Fibroblast of skin of right quadriceps (primary cell): ENCODE measurements at places on chromosomes 11 and 22.

GRCh38 chr11:9720290-9720630 lies 56.4 kb downstream of the SWAP70 start:
- DNase-seq: no peak

DNA sequence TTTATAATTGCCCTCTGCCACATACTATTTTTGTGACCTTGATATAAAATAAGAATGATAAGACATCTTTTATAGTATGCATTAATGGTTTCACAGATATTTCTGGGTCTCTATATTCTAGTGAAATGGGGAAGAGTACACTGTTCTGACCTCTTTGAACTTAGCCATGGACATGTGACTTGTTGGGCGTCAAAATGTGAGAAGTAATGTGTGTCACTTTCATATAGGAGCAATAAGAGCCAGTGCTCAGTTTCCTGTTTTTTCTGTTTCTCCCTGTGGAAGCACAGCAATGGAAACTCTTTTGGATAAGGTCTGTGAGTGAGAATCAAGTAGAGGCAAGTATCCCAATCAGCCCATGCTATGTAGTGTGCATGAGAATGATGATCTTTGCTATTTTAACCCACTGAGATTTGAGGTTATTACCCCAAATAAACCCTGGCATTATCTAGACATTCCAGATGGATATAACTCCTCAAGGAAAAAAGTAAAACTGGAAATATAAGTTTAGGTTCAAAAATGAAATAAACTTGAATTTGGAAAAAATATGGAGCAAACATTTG lies 60.7 kb downstream of the RAB38 start:
- no peak for DNase-seq

DNA sequence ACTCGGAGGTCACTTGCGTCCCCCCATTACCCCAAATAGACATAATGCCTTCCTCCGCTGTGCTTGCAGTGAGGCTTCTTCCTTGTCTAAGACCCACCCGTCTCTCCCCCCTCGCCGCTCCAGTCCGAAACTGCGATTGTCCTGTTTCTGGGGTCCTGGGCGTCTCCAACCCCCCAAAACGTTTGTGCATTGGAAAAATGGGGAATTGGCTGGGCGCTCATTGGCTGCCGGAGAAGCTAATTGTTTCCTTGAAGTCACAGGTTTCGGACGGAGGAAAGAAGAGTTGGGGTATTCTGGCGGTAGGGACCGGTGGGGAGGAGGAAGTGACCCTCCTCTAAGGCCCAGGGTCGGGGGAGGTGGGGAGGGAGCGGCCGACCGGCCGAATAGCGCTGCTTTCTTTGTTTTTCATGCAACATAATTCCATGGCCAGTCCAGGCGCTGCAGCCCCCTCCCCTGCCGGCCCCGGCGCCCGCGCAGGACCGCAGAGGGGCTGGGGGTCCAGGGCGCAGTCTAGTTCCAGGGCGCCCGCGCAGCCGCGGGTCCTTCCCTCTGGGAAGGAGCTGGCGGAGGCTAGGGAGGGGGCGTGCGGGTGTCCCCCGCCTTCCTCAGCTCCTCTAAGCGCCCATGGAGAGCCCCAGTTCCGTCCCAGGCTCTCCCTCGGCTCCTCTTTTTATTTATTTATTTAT lies 12.7 kb upstream of the CPT1A start:
- no peak for DNase-seq

DNA sequence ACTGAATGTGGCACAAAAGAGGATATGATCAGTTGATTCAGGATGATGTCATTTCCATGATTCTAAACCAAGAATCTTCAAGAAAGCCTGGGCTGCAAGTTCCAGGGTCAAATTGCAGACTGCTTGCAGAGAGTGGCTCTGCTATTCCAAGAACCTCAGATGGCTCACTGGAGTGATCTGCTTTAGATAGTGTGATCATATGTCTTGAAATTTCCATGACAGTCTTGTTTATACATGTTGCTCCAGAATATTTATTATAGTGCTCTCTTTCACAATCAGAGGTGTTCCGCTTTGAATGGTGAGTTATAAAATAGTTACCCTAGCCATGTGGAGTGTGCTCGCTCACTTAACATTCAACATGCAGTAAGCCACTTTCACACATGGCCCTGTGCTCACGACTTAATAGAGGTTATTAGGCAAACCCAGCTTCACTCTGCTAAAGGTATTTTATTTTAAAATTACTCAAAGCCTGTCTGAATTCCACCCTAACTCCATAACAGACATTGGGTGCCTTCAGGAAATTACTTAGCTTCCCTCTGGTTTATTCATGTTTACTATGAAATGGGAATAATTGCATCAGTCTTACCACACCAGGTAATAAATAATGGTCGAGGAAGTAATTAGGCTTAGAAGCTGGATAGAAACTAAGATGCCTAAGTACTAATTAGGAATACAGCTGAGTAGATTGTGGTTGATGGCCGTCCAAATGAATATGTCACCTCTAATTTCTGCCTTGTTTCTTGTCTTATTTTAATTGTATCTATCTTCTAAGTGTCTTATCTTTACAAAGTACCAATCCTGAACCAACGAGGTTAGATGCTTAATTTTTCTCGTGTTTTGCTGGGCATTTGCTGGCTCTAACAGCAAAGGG lies 187.9 kb downstream of the ETS1 start:
- peak; percentile 84 for DNase-seq

DNA sequence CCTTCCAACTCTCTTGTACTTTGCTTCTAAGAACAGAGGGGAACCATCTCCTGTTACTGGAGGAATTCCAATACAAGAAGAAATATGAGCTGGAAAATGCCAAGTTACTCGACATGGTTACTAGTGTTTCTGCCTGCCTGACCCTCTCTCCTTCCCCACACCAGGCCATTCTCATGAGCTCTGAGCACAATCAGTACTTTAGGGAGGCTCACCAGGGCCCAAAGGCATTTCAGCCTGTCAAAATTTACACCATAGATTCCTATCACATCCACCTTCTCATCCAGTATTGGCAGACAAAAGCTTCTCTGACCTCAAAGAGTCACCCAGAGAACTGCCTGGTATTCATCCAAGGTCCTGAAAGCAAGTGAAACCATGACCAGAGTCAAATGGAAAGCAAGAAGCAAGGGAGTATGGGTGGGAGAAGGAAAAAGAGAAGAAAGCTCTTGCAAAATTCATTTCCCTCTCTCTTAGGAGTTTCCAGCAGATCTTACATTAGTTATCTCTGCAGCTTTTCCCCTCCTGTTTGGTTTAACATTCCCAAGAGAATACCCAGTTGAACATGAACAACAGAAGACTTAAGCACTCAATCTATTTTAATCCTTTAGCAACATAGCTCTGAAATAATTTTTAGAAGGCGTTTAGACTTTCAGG lies 58.7 kb upstream of the NCAM1 start:
- no peak for DNase-seq

GRCh38 chr22:33465554-33465953 lies 407.4 kb upstream of the SYN3 start:
- DNase-seq: no peak

DNA sequence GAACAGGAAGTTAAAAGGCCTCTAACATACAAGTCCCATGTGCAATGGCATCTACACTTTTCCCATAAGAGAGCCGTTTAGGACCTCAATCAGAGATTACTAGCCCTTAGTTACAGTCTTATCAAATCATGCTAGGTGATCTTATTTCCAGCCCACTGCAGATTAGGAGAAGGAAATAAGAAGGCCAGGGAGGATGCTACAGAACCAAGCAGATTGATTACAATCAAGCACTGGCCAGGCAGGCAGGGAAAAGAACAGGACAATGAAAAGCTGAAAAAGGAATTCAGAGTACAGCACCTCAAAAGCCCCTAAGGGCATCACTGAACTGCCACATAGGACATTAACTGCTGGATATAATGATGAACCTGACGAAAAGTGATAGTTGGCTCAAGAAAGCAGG lies 73.0 kb downstream of the CLPB start:
- DNase-seq: no peak

DNA sequence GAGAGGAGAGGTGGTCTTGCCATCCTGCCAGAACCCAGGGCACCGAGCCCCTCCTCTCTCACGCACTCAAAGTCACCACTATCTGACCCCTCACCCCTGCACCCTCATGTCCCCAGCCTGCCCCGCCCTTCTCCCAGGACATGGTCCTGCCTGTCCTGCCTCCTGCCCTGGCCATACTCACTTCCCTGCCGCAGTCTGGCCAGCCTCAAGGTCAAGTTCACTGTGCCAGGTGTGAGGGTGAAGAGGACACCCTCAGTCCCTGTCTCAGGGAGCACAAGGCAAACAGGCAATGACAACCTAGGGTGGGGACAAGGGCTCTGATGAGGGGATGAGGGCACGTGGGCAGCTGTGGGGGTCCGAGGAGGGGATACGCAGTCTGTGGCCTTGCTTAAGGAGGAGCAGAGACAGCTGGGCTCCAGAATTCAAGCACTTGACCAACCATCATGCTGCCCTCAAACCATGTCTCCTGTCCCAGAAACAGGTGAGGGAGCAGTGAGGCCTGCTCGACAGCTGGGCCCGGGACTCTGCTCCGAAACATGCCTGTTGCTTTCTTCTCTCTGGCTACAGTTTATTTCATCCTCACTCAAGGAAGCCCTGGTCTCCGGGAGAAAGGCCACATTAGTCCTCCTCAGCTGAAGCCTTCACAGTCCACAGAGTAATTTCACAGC lies 36.6 kb downstream of the PDGFB start:
- no peak for DNase-seq

GRCh38 chr11:19903620-19904069 lies 191.0 kb downstream of the NAV2 start:
- DNase-seq: peak; percentile 76

DNA sequence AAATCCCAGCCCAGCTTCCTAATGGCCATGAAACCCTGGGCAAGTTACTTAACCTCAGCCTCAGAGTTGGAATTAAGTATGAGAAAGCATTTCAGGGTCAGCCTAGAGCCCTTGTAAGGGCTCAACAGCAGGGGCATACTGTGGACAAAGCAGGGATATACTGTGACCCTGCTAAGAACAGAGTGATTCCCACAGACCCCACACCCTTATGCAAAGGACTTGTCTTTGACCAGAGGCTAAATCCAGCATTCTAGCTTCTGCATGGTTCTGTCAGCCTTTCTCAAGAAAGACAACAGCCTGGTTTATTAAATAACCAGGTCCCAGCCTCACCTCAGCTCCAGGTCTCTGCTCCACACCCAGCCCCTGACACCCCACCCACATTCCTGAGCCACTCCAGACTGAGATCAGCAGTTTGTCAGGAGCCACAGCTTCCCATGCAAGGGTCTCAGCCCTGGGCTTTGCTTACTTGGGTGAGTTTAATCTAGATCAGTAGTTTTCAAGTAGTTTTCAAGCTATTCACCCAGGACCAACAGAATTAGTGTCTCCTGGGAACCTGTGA lies 69.2 kb downstream of the GALNT18 start:
- no peak for DNase-seq

DNA sequence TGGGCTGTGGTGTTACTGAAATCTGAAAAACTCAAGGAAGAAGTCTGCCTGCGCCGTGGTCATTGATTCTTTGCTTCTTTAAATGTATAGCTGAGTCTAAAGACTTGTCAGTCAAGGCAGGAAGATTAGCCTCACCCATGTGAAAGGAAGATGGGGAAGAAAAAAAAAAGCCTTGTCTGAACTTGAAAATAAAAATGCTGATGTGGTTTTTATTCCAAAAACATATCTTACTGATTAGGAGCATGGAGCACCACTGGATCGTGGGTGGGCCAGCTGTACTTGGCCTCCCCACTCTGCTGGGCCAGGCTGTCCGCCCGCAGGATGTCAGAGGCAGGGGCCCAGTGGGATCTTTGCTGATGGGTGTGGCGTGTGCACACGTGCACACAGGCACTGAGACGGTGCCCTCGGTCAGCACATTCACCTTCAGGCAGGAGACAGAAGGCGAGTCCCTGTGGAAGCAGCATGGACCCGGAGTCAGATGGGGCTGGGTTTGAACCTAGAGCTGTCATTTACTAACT lies 111.9 kb downstream of the WNT7B start:
- DNase-seq: no peak
